Naive thymus-derived CD4-positive, alpha-beta T cell (primary cell): ENCODE measurements at places on chromosomes 16 and 17.

DNA sequence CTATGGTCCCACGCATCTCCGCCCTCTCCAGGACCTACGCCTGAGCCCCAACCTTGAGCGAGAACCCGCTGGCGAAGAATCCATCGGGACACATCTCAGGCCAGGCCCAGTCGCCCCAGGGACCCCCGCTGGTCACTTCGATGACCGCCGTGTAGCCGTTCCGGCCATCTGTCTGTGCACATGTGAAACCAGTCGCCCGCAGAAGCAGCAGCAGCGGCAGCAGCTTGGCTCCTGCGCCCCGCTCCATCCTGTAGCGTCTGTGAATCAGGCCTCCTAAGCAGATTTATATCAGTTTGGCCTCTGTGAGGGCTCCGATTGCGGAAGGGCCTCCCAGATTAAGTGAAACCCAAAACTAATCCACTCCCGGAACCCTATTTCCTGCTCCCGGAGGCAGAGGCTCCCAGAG lies at the start of gene VMO1:
VMO1 (minus strand) TSS at position 259 of the 406 bp plus-strand sequence; CDS start at position 247, 12 bp downstream.
- DNase-seq: no peak

GRCh38 chr17:64941045-64941444 lies 21.8 kb upstream of the LRRC37A3 start:
- DNase-seq: no peak

- DNase-seq: peak; percentile 73
These were observed 17.3 kb upstream of the WFDC1 start for GRCh38 chr16:84277244-84277823.

GRCh38 chr17:14318918-14319205 lies 18.0 kb downstream of the HS3ST3B1 start:
- no peak for DNase-seq

- no peak for DNase-seq
These were observed 15.6 kb upstream of the LITAF start for GRCh38 chr16:11602321-11602720.

GRCh38 chr17:34567691-34568465 lies 11.5 kb upstream of the TMEM132E start:
- DNase-seq: no peak

DNA sequence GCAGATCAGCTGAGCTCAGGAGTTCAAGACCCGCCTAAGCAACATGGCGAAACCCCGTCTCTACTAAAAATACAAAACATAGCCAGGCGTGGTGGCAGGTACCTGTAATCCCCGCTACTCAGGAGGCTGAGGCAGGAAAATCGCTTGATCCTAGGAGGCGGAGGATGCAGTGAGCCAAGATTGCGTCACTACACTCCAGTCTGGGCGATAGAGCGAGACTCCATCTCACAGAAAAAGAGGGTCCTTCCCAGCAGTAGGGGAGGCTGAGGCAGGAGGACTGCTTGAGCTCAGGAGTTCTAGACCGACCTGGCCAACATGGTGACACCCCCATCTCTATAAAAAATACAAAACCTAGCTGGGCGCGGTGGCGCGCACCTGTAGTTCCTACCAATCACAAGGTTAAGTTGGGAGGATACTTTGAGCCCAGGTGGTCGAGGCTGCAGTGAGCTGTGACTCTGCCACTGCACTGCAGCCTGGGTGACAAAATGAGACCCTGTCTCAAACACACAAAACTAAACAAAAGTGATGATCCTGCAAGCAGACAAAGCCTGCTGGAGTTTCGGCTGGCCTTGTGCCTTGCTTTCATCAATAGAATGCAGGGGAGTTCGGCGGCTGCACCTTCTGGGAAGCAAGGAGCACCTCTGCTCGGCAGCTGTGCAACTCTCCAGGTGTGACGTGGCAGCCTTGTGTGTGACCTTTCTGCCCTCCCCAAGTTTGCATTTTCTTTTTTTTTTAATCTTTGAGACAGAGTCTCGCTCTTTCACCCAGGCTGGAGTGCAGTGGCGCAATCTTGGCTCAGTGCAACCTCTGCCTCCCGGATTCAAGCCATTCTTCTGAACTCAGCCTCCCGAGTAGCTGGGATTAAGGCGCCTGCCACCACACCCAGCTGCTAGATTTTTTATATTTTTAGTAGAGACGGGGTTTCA lies 12.4 kb upstream of the YWHAE start:
- DNase-seq: no peak

- no peak for DNase-seq
These were observed 9.4 kb downstream of the MPP3 start for GRCh38 chr17:43823350-43824084.

DNA sequence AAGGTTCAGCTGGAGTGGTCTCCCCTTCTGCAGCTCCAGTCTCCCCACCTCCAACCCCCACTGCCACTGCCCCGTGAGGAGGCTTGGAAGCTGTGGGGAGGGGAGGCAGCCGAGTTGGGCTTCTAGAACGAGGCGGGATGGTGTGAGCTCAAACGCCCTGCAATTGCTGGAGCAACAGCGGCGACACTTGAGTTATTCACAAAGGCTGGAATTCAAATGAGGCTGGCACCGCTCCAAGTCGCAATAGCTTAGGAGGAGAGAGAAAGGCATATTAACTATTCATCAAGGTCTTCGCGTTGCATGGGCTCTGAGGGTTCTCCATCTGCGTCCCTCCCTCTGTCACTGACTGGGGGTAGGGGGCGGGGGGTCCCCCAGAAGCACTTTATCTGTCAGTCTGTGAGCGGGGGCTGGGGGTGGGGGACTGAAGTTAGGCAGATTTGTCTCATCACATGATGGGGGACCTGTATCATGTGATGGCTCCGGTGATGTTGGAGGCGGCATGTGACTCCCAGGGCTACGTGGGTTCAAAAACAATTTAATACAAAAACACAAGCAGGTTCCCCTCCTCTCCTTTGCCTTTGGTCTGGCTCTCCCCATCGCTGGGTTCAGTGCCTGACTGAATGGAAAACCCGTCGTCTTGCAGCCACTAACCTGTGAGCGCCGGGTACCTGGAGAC lies 70.5 kb downstream of the RBBP6 start:
- DNase-seq: no peak

DNA sequence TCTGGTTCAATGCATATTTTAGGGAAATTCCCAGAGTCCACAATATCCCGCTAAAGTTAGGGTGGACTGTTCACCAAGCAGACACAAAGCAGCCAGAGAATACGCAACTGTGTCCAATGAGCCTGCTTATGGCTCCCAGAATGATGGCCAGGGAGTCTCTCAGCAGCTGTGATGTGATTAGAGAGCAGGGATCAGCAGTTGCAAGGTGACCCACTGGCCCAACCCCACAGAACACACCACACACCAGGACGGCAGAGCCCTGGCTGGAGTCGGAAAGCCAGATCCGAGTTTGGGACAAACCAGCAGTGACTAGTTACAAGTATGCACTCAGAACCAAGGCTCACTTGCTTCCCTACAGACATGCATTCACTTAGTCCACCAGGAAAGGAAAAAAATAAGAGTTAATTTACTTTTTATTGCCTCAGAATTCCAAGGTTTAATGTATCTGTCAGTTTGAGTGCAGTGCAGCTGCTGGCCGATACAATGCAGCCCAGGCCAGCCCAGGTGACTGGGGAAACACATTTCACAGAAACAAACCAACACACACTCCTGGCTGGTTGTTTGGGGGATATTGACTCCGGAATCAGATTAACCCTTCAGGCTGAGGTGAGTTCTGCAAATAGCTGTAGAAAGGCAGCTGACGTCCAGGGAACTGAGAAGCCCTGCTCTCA lies 121.7 kb downstream of the HIC1 start:
- no peak for DNase-seq

DNA sequence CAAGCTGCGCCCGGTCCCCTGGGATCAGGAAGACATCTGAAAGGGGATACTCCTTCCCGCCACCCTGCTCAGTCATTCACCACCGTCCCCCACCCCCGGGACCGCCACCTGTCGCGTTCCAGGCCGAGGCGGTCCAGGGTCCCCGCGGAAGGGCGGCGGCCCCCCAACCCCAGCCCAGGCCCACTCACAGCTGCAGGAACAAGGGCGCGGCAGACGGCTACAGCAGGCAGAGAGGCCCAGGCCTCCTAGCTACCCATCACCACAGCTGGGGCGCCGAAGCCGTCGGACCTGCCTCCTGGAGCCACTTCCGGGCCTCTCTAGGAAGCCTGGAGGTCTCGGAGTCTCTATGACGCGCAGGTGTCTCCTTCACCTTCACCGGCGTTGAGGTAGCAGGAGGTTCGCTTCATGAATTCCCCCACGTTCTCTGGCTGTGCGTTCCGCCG lies at the start of gene SDR42E1:
SDR42E1 (minus strand) TSS at position 272 of the 443 bp plus-strand sequence. CDS start 10,612 bp downstream, outside the sequence.
- DNase-seq: peak; percentile 63

GRCh38 chr17:81417049-81417878 lies 22.0 kb downstream of the BAHCC1 start:
- DNase-seq: no peak

- DNase-seq: no peak
These were observed 37.7 kb upstream of the TOB1 start for GRCh38 chr17:50903604-50904517.

DNA sequence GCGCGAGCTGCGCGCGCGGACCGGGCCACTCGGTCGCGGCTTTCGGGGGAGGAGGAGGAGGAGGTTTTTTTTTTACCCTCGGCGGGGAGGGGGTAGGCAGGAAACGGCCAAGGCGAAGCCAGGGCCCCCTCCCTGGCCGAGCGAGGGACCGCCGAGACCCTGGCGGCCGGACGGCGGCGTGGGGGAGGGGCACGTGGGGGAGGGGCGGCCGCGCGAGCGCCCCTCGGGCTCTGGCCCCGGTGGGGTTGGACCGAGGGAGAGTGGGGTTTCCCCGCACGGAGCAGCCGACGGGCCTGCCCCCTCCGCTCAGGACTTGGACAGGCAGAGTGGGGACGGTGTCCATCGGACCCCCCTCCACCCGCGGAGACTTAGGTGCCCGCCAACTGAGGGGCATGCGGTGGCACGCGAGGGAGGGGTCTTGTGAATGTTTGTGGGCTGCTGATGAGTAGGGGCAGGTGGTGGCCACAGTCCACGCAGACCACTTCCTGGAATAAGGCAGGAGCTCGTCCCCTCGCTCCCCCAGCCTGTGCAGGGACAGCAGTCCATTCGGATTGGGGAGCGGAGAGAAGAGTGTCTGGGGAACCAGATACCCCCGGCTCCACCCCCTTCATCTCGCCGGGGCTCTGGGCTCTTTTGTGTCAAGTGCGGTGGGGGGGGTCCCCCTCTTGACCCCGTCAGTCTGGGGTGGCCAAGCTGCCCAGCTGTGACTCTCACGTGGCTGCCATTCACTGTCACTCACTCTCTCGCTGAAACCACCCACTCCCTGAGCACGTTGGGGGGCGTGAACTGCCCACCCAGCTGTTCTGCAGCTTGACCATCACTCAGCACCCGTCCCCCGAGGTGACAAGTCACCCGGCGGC lies 3.0 kb upstream of the CHD3 start:
- peak; percentile 42 for DNase-seq

DNA sequence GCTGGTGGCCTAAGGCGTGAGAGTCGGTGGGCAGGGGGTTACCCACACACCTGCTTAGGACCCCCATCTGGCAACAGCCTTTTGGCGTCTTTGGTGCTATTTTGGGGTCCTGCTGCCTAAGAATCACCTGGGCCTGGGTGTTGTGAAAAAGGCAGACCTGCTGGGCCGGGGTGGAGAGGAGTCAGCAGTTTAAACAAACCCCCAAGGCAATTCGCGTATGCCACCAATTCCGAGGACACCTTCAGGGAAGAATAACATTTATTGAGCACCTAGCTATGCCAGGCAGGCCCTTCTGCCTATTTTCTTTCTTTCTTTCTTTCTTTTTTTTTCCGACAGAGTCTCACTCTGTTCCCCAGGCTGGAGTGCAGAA lies 53.9 kb upstream of the TOB1 start:
- no peak for DNase-seq

GRCh38 chr17:3213587-3213986 lies 6.1 kb downstream of the OR1A1 start:
- no peak for DNase-seq

GRCh38 chr17:60601447-60602384 lies 1.7 kb downstream of the PPM1D start:
- DNase-seq: peak; percentile 48

DNA sequence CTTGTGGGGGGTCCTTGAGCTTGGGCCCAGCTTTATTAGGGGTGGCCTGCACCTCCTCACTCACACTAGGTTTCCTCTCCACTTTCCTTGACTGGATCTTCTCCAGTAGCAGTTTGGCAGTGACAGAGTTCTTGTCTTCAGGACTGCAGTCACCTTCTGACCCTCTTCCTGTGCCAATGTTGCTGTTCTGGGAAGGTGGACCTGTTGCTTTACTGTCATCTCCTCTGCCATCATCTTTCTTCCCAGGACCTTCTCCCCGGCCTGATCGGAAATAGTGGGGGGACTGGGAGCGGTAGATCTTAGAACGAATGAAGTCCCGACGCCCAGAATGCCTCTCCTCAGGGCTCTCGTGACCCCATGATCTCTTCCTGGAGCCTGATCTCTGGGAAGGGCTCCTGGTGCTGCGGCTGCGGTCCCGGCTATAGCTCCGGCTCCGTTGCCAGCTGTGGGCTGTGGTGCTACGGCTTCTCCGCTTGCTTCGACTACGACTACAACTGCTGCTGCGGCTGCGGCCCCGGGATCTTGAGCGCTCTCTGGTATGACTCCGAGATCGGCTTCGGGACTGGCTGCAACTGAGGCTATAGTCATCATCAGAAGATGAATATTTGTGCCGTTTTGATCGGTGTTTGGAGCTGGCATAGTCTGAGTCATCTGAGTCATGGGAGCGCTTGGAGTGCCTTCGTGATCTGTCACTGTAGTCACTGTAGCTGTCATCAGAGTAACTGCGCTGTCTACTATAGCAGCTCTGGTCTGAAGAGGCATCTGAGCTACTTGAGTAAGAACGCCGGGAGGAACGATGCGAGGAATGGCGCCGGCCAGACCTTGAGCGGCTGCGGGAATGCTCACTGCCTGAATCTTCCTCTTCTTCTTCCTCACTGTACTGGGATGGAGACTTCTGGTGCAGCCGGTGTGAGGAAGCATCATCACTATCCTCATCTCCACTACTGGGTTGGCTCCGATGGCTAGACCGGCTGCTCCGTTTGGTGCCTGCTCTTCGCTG lies 9.5 kb upstream of the ITGA2B start:
- no peak for DNase-seq

DNA sequence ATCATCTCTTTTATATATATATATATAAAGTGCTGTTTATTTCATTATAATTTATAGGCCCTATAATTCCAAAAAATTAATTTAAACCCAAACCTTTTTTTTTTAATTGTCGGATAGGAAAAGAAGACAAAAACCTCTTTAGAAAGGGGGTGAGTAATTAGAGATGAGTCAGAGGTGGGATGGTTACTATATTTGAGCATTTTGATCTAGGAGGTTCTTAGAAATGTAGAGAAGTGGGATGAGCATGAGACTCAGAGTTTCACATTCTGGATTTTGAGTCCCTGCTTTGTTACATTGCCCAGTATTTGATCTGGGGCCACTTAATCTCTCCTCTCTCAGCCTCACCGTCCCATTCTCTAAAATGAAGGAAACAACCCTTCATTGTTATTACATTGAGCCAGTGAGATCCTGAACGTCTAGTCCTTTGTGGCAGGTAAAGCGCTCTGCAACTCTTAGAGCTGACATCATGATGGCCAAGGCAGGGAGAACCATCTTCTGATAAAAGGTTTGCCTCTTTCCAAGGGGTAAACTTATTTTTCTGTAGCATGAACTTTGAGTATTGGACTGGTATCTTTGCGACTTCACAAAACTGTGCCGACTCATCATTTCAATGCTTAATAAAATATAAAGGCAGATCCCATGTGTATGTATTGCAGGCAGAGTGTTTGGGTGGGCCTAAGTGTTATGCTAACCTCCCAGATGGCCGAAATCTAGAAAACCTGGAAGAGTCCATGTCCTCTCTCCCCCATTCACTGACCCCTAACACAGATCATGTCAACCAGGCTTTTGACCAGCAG lies 21.3 kb downstream of the HS3ST3B1 start:
- no peak for DNase-seq
